Urothelium cell line (cell line): ENCODE measurements at places on chromosomes 16 and 17.

DNA sequence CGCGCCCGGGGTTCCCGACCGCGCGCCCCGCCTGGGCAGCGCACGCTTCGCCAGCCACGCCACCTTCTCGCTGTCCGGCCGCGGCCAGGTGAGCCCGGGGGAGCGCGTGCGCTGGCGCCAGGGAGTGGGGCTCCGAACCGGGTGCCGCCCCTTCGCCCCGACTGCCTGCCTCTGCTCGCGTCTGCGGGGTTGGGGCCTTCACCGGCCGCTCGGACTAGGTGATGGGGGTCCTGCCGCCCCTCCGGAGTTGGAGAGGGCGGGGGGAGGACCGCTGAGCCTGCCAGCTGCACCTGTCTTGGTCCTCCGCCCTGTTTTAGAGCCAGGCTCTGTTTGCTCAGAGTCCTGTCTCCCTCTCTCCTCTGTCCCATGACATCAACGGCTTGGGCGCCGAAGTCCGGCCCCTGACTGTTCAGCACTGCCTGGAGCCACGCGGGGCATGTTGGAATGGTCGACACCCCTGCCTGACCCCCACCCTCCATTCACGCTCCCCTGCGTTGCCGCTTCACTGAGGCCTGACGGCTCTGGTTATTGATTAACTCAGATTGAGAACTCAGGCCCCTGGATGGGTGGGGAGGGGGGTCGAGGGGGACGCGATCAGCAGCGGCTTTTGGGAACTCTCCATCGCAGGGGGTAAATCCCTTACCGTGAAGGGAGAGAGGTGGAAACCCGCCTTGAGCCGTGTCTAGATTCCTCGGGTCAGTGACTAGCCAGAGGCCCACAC lies 748 bp downstream of the SMTNL2 start:
- no peak for DNase-seq

GRCh38 chr17:64071111-64071510 lies 50.7 kb upstream of the ICAM2 start:
- DNase-seq: no peak

- DNase-seq: peak; percentile 9
Measured at GRCh38 chr16:83475108-83475507, 332.7 kb upstream of the HSBP1 start.

DNA sequence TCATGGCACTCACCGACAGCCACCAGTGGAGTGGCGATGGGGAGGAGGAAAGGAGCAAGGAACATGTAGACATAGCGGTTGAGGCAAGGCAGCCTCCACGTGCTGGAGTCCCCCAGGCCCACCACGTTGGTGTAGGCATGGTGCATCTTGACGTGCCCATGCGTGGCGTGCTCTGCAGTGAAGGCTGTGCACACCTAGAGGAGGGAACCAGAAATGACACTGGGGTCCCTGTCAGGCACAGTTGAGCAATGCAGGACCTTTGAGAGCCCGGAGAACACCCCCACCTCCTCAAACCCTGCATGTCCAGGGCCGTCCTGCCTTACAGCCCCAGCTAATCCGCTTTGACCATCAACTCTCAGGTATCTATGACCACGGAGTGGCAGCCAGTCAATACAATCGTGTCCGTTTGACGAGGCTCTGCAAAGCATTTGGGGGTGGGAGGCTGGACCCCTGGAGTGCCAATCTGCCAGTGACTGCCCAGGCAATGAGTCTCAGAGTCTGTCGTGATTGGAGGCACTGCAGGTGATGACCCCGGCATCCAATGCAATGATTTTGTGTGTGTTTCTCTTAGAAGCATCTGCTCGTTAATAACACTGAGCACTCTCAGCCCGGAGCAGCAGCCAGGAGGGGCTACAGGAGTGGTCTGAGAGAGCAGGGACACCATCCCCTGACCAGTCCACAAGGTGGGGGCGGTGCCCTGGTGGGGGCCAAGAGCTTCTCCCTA lies 9.9 kb upstream of the FDXR start:
- DNase-seq: no peak

GRCh38 chr17:77488531-77489238 lies 347.9 kb downstream of the SEC14L1 start:
- no peak for DNase-seq

DNA sequence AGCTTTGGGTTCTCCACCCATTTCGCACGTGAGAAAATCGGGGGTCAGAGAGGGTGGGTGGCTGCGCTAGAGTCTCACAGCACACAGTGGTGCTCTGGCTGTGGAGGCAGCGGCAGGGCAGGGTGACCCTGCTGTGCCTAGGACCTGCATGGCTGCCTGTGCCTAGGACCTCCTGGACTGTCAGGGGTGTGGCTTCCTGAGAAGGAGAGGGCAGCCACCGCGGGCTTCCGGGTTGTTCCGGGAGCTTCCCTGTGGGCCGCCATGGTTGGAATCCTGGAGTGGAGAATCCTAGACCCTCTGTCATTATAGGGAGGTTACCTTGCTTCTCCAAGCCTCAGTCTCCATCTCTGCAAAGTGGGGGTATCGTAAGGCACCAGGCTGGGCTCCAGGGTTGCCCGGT lies 9.3 kb downstream of the ZFPM1 start:
- DNase-seq: no peak
